ENCODE measurements at places on chromosomes 5 and 9.
A peak's percentile ranks its signal among the peaks of the same experiment; 100 is the strongest.

DNA sequence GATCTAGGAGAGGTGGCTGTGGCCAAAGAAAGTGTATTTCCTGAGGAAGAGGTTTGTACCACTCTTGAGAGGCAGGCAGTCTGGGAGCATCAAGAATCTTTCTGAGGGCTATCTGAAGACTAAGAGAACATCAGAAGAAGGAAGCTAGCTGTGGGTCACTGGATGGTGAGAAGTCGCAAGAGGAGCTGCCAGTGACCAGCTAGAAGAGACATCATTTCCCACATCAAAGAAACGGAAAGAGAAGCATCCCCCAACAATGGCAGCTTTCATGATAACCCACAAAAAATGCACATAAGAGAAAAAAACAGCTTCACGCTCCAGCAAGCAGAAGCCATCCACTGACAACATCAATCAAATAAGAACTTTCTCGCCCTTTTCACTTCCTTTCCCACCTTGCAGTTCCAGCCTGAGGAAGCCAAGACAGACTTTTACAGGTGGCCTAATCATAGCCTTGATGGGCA is 25.0 kb upstream of the CEP78 start:
- DNase-seq: no peak

DNA sequence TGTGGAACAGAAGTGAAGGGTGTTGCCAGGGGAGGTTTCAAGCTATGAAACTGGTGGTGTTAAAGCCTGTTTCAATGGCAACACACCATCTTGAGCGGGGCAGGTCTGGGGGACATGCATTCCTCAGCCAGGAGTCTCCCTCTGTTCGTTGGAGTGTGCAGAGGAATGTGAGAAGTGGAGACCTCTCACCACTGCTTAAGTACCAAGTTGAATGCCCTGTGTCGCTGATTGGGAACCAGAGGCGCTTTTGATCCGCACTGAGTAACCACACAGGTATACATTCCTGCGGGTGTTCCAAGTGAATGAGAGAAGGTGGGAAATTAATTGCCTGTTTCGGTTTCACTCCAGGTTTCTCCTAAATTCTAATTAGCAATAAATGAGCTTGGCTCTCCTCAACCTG is 99.4 kb downstream of the LIX1 start:
- no peak for DNase-seq

- no peak for DNase-seq
Observed at GRCh38 chr9:137690930-137691645, 72.3 kb downstream of the EHMT1 start.

DNA sequence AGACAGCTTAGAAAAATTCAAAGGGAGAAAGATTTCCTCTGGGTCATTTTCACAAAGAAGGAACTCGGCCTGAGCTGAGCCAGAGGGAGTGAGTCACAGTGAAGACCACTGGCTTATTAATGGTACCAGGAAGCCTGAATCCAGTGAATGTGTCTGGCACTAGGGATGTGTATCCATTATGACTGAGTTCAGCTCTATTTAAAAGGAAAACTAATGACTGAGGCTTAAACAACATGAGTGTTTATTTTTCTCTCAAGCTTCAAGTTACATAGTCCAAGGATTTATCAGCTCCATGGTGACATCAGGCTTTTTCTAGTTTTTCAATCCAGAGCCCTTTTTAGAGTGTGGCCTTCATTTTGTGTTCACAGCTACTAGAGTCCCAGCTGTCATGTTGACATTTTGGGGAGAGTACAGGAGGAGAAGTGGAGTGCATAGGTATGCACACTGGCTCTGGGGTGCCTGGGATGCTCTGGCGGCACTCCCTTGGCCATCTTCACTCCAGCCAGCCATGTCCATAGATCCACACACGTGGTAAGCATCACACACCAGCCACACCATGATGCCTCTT is 159.5 kb upstream of the ERCC6L2 start:
- DNase-seq: no peak

GRCh38 chr9:133914442-133915342 is 77.4 kb downstream of the VAV2 start:
- no peak for DNase-seq

DNA sequence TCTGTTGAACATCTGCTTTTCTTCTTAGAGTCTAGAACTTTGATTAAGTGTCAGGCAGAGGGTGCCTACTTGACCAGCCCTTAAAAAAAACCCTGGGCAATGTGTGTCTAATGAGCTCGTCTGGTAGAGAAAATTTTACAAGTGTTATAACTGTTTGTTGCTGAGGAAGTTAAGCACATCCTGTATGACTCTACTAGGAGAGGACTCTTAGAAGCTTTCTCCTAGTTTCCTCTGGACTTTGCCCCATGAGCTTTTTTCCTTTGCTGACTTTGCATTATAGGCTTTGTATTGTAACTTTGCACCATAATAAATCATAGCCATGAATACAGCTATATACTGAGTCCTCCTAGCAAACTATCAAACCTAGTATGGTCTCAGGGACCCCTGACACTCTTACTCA is 39.4 kb downstream of the GNG10 start:
- DNase-seq: no peak

GRCh38 chr5:151873701-151874100 is 51.0 kb downstream of the GLRA1 start:
- DNase-seq: no peak

DNA sequence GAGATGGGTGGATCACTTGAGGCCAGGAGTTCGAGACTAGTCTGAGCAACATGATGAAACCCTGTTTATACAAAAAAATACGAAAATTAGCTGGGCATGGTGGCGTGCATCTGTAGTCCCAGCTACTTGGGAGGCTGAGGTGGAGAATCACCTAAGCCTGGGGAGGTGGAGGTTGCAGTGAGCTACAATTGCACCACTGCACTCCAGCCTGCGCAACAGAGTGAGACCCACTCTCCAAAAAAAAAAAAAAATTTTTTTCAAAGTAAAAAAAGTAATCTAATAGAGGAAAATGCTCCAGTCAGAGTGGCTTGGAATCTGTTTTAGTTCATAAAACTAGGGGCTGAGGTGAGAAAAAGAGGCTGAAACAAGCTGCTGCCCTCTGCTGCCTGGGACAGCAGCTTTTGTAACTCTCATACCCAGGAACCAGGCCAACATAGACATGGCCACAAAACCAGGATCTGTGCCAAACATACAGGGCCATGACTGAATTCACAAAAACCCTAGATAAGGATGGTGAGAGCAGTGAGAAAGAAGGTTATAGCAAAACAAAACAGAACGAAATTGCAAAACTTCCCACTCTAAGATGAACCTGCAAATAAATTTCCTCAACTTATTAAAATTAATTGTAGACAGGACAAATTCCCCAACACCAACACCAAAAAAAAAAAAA is 13.1 kb upstream of the DCAF12 start:
- no peak for DNase-seq

DNA sequence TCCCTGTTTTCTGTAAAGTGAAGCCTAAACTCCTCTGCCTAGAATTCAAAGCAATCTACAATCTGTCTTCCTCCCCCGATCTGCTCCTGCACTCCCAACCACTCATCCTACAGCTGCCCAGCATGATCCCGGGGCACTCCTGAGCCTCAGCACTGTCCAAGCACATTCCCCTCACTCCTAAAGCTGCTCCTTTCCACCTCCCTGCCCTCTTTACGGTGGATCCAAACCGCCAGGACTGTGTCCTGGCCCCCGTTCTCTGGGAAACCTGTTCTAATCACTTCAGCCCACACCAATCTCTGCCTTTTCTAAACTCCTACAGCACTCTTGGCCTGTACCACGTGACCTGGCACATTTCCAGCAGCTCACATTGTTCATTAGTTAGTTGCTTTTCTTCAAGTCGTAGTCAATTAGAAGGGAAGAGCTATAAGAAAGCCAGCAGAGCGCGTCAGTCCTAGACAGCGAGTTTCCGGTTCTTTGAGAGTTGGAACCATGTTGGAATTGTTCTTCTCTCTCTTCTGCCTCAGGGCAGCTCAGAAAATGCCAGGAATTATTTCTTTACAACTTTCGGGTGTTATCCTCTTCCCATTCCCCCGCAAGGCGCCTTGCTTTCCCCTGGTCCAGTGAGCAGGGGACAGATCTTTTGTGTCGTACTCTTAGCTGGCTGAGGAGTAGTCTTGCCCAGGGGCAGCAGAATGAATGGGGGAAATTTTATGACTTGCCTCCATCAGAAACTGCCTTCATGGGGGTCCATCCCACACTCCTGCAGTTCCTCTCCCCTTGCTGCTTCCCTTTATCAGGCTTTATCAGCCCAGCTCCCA is 60.7 kb downstream of the NRG2 start:
- no peak for DNase-seq

- no peak for DNase-seq
Observed at GRCh38 chr5:93674138-93674537, 67.3 kb downstream of the POU5F2 start.

DNA sequence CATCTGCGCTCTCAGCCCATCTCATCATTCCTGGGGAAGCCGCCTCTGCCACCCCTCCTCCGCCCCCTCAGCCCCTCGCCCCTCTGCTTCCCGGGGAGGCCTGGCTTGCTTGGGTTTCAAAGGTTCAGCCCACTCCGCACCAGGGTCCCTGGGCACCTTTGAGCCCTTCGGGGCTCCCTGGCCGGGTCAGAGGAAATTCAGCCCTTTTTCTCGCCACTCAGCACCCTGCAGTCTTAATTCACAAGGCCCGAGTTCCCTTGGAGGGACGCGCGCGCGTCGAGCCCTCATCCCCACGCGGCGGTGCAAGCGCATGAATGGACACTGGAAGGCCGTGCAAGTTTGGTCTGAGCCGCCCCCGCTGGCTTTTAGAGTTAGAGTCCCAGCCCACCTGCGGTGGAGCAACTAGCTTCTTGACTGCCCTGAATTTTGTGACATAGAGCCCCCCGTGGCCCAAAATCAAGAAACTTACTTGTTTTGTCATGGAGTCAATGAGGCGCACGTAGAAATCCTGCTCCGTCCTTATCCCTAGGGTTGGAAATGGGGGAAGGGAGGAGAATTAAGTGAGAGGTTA is 4.5 kb downstream of the EBF1 start:
- no peak for DNase-seq

DNA sequence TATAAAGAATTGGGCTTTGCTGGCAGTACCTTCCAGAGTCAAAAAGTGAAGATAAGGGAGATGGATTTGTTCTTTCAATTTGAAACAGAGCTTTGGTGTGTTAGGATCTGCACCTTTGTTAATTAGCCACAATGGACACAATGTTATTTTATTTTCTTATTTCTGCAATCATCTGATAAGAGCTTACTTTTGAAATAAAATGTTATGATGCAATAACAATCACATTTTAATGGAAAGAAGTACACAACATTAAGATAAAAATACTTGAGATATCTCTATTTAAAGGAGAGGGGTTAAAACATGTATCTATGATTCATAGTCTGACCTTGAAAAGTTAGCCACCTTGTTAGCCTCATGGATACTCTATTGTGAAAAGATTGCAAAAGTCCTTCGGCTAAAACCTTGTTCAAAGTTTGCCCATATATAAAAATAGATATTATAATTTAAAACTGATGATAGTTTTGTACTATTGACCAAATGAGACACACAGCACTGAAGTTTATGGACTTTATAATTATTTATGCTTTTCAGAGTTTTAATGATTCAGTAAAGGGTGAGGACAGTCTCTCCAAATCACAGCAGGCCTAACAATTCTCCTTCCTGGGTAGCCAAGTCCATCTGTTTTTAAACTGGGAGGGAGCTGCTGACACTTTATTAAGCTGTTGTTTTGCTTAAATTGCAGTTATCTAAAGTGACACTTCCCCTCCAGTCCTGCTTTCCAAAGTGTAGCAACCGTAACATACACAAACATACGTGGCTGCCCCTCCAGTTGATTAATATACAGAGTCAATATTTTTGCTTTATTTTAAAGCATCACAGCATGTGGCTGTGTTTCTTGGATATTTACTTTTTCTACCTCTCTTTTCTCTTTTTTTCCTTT is 47.6 kb upstream of the DAP start:
- no peak for DNase-seq

DNA sequence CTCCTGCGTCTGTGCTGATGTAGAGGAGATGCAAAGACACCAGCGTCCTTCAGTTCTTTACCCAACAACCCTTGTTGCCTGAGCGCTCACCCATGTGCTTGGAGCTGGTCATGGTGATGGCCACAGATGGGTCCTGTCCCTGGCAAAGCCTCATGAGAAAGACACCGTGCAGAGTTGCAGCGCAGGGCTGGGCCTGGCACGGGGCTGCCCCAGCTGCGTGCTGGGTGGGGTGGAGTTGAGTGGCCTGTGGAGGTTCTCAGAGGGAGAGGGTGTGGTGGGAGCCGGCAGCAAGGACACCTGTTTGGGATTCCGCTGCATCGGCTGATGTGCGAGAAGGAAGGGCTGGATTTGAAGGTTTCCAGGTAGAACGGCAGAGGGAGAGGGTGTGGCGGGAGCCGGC is 125.2 kb upstream of the CACNA1B start:
- DNase-seq: no peak

DNA sequence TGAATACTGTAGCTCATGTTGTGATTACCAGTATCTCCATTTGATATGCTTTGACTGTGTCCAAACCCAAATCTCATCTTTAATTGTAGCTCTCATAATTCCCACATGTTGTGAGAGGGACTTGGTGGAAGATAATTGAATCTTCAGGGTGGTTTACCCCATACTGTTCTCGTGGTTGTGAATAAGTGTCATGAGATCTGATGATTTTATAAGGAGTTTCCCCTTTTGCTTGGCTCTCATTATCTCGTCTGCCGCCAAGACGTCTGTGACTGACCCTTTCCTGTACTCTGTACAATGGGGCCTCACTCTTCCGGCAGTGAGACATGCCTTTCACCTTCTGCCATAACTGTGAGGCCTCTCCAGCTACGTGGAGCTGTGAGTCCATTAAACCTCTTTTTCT is 59.3 kb downstream of the TRIO start:
- no peak for DNase-seq

DNA sequence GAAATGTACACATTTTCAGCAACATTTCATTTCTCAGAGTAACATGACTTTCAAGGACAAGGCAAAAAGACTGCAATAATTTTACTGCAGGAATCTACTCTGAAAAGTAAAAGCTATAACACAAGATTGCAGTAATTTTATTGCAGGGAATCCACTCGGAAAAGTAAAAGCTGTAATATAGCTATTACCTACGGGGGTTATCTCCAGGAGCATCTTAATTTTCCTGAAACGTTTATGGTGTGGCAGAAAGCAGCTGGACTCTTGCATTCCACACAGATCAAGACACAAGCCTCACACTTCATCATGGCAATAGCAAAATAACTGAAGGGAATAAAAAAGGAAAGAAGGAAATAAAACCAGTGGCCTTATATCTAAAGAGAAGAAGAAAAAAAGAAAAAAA is 171.2 kb downstream of the TSSK1B start:
- DNase-seq: no peak

DNA sequence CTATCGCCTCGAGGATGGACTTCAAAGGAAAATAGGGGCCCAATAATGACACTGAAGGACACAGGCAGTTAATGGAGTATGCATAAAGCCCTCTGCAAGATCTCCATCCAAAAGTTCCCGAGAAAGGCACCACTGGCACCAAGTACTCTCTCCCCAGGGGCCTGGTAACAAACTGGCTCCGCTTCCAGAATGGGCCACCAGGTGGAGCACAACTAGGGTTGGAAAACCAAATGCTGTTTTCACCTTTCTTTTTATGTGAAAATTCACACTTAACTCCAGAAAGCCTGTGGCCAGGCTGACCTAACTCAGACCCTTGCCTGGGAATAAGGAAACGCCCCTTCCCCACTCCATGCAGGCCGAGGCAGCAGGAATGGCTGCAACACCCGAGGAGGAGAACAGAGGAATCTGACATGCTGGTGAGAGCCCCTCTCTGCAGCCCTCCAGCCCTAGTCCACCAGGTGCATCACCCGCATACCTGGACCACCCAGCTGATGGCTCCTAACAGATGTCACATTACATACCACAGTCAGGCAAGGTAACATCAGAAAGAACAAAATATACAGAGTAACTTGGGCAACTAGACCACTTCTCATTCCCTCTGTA is 42.8 kb downstream of the CAMSAP1 start:
- DNase-seq: peak; percentile 15
